ENCODE measurements at places on chromosomes 11 and 22.

DNA sequence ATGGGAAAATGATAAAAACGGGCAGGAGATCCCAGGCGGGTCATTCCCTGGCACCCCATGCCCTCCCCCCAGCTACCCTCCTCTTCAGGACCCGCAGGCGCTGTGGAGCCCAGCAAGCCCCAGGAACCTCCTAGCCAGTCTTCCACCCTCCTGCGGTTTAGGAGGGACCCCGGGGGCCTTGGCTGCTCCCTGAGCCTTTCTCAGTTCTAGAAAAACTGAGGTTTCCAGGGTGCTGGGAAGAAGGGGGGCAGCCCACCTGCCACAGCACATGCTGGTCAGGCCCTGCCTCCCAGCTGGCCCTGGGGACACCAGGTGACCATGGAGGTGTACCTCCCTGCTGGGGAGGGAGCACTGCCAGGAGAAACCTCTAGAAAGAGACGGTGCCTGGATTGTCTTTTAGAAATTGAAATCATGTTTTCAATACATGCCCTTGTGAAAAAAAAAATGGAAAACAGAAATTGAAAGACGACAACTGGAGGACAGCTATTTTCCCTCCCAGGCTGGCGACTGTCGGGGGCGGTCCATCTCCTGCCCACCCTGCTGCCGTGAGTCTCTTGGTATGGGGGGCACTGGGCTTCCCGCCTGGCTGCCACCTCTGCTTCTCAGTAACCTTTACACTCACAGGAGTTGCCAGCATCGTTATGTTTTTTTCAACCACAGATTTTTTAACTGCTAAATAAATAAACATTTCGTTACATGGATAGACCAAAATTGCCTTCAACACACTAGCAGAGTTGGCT is 398.5 kb downstream of the TBC1D22A start:
- no peak for DNase-seq

- no peak for DNase-seq
These were observed 1.6 kb downstream of the SPI1 start for GRCh38 chr11:47376525-47377371.

DNA sequence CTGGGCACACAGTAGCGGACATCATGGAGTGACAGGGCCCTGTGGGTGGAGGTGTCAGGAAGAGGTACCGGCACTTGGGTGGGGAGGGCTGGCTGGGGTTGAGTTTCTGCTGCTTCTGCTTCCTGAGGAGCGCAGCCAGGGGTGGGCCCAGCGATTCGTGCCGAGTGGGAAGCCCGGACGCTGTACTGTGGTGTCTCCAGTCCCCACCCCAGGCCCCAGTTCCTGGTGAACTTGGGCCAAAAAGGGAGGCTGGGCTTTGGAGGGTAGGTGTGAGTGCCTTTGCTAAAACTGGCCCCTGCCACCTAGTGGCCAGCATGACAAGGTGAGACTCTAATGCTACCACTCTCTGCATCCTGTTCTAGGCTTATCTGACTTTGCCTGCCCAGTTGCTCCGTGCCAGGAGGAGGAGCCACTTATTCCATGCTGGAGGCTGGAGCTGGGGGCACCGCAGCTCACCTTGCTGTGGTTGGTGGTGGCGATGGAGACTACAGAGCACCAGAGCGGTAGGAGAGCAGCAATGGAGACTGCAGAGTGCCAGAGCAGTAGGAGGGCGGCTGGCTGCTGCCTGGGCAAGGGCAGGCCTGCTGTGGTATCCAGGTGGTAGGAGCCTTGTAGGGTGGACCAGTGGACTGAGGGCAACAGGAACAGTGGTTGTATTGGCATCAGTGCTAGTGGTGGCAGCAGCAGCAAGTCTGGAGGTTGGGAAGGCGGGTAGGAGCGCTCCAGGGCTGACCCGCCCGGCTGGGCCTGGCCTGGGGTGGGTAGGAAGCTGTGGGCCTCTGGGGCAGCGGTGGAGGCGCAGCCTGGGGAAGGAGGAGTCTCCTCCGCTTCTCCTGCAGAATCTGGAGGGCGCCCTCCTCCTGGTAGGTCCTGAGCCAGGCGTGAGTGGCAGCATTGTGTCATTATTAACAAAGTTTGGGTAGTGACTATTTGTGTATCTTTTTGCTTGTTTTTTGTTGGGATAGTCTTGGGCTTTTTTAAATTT is 2.2 kb upstream of the RFPL2 start:
- DNase-seq = no peak

GRCh38 chr11:45048870-45049691 is 97.4 kb upstream of the PRDM11 start:
- no peak for DNase-seq

GRCh38 chr11:72951888-72952287 is 137.7 kb downstream of the ATG16L2 start:
- no peak for DNase-seq

- DNase-seq = no peak
These were observed 41.8 kb upstream of the CDON start for GRCh38 chr11:126104420-126104819.

DNA sequence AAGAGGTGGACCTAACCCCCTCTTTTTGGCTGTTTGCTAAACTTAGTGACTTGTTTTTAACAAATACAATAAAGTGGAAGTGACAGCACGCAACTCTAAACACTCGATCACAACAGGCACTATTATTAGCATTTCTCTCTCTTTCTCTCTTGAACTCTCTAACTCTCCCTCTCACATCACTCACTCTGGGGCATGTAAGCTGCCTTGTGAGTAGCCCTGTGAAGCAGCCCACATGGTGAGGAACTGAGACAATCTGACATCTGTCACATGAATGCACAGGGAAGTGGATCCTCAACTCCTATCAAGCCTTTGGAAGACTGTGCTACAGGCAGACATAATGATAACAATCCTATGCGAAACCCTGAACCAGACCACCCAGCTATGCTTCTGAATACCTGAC is 609.0 kb upstream of the CNTN5 start:
- no peak for DNase-seq

GRCh38 chr22:22368516-22368915 is 123.9 kb downstream of the VPREB1 start:
- DNase-seq = no peak

DNA sequence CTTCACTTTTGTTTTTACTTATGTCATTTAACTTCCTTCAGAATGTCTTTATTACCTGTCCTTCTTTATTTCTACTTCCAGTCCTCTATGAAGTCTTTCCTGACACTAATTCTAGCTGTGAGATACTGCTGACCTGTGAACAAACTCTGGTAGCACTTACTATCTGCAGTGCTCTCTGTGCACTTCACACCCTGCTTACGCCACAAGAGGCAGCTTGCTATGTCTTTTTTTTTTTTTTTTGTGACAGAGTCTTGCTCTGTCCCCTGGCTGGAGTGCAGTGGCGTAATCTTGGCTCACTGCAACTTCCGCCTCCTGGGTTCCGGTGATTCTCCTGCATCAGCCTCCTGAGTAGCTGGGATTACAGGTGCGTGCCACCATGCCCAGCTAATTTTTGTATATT is 10.7 kb downstream of the STIM1 start:
- DNase-seq = no peak

- DNase-seq = no peak
These were observed 374.8 kb downstream of the DYNC2H1 start for GRCh38 chr11:103483996-103484395.

DNA sequence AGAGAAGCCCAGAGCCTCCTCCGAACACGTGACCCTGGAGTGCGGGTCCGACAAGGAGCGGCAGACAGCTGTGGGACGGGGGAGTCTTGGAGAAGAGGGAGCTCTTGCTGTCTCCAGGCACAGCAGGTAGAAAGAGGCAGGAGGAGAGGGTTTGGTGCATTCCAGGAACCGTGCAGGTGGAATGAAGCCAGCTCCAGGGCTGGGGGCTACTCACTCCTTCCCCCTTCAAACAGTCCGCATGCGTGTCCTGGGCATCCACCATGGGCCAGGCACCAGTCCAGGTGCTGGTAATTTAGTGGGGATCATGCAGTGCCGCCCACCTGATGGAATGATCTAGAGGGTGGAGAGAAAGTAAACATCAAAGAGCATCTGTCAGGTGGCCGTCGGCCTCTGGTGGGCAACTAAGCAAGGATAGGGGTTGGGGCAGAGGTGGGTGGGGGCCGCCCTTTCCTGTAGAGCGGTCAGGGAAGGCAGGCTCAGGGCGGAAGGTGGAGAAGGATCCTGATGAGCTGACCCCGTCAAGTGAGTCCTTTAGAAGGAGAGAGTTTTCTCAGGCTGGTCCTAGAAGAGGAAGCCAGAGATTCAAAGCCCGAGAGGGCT is 850.0 kb downstream of the TBC1D22A start:
- DNase-seq = no peak

- no peak for DNase-seq
These were observed 45.4 kb downstream of the IGF2 start for GRCh38 chr11:2093575-2094353.

GRCh38 chr11:114622858-114623257 is 27.3 kb upstream of the NXPE4 start:
- DNase-seq = no peak

- no peak for DNase-seq
These were observed 13.4 kb downstream of the ZP1 start for GRCh38 chr11:60880643-60881282.

DNA sequence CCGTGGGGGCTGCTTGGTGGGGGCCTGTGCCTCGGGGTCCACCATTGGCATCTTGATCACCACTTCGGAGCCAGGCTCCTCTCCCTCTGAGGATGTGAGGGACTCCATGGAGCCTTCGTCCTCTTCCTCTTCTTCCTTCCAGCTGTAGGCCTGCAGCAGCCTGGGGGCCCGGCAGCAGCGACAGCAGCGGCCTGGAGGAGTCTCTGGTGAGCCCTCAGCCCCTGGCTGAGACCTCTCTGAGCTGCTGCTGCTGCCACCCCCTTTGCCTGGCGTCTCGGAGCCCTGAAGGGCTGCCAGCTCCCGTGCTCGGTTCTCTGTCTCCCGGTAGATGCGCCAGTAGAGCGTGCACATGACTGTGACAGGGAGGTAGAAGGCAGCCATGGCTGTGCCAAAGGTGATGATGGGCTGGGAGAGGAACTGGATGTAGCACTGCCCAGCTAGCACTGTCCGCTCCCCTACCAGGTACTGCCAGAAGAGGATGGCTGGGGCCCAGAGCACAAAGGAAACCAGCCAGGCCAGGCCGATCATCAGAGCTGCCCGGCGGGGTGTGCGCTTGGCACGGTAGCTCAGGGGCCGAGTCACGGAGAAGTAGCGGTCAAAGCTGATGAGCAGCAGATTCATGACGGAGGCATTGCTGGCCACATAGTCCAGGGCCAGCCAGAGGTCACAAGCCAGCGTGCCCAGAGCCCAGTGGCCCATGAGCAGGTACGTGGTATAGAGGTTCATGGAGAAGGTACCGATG is 10.9 kb downstream of the CHRM1 start:
- no peak for DNase-seq

DNA sequence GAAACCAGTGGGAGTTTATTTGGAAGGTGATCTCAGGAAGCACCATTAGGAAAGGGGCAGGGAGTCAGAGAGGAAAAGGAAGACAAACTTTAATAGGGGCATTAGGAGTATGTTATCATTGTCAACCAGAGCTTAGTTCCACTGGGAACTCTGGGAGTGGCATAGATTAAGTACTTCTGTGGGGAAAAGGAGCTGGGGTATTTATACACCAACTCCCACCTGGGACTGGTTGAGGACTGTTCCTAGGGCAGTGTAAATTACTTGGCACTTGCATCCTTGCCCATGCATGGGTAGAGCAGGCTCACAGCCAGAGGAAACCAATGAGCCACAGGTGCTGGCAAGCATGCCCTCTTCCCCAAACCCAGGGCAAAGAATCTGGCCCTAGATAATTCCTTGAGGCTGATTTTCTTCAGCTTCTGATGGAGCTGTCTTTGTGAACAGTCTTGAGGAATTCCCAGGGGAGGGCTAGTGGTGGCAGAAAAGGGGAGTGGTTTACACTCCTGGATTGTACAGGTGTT is 541.2 kb downstream of the MIAT start:
- no peak for DNase-seq

GRCh38 chr11:69339983-69340565 is 46.1 kb downstream of the MYEOV start:
- no peak for DNase-seq

DNA sequence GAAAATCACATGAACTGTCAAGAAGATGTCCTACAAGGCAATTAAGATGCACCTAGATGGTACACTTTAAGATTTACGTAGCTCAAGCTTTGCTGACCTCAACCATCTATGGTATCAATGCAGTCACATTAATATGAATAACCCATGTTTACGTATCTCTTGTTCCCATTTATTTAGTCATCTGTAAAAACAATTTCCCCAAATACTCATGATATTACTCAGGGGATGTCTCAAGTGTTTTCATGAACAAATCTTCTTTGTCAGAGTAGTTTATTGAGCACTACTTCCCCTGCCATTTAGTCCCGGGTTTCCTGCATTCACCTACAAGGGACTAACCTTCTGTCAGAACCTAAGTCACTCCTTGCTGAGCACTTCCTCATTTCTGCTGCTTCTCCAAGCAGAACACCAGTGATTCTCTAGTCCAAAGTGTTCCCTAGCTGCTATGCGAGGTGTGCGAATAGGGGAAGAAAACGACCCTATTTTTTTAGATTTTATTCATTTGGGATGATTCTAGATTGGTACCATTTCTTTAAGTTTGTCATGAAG is 554.3 kb upstream of the LRRC4C start:
- DNase-seq = no peak

DNA sequence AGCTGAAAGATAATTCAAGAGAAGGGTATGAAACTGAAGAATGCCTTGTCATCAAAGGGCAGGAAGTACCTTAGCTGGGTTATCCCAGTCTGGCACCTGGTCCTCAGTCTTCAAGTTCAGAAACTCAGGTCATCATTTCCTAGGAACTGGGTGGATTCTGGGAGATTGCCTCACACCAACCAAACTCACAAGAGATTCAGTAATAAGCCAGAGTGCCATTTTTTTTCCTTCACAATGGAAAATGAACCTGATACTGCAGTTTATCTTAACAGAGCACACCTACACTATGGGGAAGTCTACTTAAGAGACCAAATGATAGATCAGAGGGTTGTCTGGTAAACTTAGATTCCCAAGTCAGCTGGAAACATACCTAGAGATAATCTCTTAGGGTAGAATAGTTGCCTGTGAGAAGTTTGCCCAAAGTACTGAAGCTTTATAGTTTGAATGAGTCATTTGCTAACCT is 3.8 kb upstream of the BUD13 start:
- DNase-seq = no peak

DNA sequence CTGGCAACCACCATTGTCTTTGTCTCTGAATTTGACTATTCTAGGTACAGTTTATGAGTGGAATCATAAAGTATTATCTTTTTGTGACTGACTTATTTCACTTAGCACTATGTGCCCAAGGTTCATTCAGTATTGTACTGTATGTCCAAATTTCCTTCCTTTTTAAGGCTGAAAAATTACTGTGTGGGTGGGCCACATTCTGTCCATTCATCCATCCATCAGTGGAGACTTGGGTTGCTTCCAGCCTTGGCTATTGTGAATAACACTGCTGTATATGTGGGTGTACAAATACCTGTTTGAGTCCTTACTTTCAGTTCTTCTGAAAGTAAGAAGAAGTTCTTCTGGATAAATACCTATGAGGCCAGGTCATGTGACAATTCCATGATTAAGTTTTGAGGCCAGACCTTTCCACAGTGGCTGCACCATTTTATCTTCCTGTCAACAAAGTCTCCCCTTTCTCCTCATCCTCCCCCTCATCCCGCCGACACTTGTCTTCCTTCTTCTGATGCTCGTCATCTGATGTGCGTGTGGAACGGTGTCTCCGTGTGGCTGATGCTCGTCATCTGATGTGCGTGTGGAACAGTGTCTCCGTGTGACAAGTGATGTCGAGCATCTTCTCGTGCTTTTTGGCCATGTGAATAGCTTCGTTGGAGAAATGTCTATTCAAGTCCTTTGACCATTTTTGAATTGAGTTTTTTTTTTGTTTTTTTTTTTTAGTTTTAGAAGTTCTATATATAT is 49.5 kb downstream of the SBF1 start:
- DNase-seq = no peak
